ENCODE measurements at places on chromosomes 2 and 18.

DNA sequence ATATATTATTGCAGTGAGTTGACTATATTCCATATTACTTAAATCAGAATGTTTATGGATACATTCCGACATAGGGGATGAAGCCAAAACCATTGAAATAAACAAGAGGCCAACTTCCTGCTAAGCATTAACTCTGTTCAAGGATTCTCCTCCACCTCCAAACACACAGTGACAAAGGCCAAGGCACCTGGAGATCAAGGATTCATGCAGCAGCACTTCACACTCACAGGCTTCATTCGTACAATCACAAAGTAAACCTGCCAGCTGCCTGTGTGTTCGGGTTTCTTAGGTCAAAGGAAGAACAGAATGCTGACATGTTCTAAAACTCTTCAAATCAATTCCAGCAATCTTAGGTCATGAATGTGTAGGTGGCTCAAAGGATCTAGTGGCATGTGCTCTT, 22.8 kb downstream of the WDFY1 start:
- DNase-seq = no peak

GRCh38 chr18:66013969-66014368, 263.2 kb downstream of the CDH7 start:
- no peak for DNase-seq

GRCh38 chr2:86411396-86411795, 29.8 kb upstream of the KDM3A start:
- no peak for DNase-seq

DNA sequence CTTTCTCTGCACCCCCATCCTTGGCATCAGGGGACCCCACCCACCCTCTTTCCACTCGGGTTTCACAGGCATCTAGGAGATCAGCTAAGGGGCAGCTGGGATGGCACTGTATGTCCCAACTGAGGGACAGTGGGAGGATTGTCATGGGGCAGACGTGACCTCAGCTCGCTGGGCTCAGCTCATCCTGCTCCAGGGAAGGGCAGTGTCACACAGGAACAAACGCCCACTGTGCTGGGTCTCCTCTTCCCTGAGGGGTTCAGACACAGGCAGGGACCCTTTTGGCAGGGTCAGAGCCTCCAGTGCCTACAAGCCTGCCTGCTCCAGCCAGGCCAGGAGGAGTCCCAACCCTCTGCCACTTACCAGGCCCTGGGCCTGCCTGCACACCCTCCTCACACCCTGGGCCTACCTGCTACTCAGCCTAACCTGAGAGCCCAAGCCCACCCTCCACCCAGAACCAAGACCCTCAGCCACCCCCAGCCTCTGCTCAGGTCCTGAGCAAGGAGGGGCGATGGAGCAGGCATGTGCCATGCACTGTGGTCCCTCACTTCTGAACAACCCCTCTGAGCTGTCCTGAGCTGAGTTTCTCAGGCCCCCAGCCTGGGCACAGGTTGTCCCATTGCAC, 68.2 kb downstream of the HS1BP3 start:
- DNase-seq = no peak

DNA sequence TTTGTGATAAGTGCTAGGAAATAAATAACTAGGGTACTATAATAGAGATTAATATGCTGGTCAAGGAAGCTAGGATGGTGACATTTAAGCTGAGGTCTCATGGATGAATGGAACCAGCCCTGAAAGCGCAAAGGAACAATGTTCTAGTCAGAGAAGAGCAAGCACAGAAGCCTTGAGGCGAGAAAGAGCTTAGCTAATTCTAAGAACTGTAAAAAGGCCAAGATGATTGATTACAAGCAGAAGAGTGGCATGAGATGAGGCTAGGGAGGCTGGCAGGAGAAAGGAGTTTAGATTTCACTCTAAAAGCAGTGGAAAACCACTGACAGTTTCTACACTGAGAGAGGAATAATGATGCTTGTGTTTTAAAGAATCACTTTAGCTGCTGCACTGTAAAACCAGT, 3.4 kb upstream of the YIPF4 start:
- no peak for DNase-seq

GRCh38 chr2:240840435-240841060, 20.5 kb upstream of the KIF1A start:
- DNase-seq = peak; percentile 67

- no peak for DNase-seq
These were observed 2.6 kb downstream of the PROM2 start for GRCh38 chr2:95276888-95277245.

- no peak for DNase-seq
These were observed 17.4 kb upstream of the AP1S3 start for GRCh38 chr2:223854741-223855140.

DNA sequence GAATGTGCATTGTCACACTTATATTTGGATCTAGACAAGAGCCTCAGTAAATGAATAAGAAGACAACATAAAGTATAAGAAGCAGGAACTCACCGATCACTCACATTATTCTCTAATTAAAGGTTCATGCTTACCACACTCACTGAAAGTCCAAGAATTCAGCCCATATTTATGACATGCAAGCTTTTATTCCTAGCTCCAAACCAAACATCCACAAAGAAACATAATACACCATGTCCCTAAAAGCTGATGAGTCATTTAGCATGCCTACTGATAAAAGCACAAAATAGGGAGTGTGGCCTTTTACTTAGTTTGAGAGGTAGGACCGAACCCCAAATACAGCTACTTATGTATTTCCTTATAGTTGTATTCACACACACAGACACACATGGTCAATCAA, 1094.6 kb upstream of the CDH2 start:
- DNase-seq = no peak

GRCh38 chr2:68317971-68318913, 1.5 kb downstream of the CNRIP1 start:
- DNase-seq = no peak

DNA sequence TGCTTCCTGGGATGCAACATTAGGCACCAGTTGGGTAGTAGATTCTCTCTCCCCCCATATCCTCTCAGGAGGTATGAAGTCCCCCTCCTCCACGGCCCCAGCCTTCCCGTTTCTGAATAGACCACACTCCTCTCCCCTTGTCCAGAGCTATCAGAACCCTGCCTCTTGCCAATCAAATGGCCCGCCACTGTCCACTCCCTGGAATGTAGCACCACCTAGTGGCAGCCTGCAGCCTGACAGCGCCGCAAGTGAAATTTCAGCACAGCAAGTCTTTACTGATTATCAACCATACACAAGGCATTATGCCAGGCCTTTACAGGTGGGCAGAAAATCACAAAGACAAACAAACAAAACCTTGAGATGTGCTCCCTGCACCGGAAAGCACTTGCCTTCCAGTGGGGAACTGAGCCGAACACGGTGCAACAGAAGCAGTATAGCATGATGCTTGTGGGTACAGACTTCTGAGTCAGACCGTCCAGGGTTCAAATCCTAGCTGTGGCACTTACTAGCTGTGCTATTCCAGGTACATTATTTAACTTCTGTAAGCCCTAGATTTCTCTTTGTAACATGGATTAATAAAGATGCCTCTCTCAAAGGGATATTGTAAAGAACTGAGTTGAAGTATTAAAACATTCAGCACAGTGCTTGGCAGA, 174.0 kb downstream of the SMAD2 start:
- DNase-seq = peak; percentile 58

- DNase-seq = no peak
These were observed 1323.9 kb upstream of the DDX18 start for GRCh38 chr2:116490511-116491145.

GRCh38 chr2:25036221-25036559, 5.7 kb upstream of the EFR3B start:
- DNase-seq = no peak

DNA sequence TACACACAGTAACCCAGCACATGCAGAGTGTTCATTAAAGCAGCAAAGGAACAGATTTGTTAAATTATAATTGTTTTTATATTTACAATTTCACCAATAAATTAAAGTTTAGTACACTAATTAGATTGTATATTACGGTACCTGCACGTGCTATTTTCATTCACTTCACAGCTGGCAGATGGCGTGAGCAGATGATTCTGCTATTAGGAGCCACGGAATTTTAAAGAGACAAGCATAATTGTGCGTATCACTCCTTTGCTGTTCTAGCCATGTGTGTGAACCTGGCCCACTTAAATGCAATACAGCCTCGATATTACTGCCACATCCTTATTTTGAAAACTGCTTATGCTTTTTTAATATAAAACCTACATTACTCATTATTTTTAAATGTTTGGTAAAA, 332.8 kb upstream of the SOX11 start:
- no peak for DNase-seq

GRCh38 chr2:134758633-134759032, 39.8 kb upstream of the TMEM163 start:
- DNase-seq = no peak

DNA sequence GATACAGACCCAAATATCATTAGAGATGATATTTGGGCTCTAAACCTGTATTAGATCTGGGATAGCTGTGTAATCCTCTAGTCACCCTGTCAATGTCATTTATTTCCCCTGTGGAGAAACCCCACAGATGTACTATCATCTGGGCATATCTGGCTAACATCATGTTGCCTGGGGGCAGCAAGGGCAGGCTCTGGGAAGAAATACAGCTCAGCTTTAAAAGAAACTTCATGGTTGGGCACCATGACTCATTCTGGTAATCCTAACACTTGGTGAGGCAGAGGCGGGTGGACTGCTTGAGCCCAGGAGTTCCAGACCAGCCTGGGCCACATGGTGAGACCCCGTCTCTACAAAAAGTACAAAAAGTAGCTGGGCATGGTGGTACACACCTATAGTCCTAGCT, 282.5 kb downstream of the SLC8A1 start:
- no peak for DNase-seq

- DNase-seq = no peak
These were observed 65.4 kb upstream of the CHST9 start for GRCh38 chr18:27250471-27250870.

DNA sequence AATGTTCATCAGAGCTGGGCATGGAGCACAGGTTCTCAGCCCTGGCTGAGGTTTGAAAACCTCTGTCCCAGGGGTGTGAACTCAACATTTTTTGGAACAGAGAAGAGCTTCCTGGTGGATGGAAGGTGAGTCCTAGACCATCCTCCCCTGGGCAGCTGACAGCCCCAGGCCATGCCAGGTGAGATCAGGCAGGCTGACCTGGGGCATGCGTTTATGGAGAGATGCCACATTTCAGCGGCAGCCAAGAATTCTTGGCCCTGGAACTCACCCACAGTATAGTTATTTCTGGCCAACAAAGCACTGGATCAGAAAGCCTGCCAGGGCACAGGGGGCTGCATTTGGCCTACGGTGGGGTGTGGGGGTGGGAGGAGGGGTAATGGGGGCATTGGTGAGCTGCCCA, 83.8 kb downstream of the EDAR start:
- peak; percentile 39 for DNase-seq

- DNase-seq = no peak
These were observed 34.9 kb downstream of the EN1 start for GRCh38 chr2:118812552-118812951.

- DNase-seq = peak; percentile 31
These were observed 64.0 kb upstream of the STK39 start for GRCh38 chr2:168311261-168311910.

GRCh38 chr2:150878356-150878755, 383.3 kb downstream of the RBM43 start:
- no peak for DNase-seq

DNA sequence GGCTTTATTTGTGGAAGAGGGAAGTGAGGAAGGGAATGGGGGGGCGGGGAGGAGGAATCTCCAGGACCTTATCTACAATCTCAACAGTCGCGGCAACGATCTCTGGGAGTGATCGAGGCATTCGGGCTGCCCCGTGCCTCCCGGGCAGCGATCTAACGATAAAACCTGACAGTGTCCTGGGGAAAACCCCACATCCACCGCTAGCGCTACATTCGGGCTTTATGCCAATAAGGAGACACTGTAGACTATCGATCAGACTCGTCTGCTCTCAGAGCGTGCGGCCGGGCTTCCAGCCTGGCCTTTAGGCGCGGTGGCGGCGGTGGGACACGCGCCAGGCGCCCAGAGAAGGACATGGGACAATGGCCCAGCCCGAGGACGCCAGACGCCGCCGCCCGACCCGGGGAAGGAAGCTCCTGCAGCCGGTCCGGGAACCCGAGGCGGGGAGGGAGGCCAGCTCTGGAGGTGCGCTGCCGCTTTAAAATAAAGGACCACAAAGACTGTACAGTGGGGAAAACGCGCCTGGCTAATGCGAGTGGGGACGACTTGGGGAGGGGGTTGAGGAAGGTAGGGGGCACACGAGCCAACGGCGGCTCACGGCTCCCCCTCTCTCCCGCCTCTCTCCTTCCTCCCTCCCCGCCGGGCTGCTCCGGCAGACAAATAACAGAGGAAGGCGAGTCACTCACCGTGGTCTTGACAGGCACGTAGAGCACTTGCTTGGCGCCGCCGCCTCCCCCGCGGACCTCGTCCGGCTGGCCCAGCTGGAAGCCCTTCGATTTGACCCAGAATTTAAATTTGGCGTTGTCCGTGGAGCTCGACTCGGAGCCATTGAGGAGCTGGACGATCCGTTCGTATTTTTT, 2.2 kb downstream of the NOL4 start:
- DNase-seq = peak; percentile 55

DNA sequence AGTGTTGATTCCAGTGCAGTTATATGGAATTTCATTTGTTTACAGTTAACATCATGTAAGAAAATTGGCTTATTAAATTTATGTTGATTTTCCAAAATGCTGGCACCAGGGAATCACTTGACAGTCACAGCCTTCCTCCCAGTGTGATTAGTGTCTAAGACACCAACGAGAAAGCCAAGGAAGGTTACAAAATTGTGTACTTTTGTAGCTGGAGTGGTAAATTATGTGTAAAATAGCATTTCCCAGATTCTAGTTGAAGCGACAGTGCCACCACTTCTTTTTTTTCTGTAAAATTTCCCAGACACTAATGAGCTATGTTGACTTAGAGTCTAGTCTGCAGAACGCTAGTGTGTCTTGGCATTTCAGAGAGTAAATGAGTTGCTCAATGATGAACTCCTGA, 101.3 kb downstream of the NCK2 start:
- DNase-seq = no peak

GRCh38 chr18:61502472-61502871, 169.2 kb downstream of the CDH20 start:
- DNase-seq = peak; percentile 11

DNA sequence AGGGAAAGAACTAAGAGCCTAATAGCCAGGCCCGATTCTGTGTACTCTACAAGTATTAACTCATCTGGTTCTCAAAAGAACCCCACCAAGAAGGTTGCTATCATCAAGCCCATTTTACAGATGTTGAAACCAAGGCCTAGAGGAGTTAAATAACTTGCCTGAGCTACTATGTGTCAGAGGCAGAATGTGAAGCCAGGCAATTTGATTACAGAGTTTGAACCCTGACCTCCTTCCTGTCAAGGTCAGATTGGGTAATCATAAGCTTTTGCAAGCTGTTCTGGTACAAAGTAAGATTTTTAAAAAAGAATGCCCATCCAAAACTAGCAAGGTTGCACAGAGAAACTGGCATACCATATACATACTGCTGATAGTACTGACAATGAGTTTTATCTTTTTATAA, 227.1 kb downstream of the HAUS1 start:
- DNase-seq = no peak

DNA sequence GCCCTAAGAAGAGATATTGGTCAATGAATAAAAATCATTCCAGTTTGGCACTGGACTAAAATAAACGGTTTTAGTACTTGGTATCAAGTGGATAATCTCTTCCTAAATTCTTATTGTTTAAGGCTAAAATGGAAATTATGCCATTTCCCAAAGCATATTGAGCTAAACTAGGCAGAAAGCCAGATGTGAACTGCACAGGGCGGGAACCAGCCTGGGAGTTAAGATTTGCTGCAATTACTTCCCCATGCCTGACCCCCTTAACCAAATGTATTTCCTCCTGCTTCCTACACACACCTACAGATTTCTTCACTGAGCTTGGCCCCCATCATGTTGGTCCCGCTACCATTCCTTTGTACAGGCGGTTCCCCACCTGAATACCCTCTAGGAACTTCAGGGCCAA, 12.2 kb downstream of the ZBTB7C start:
- no peak for DNase-seq

All from thyroid gland (tissue), 4 donors.